NCI-H2081 treated with DMSO at 0.1 percent for 48 hours (cell line): ENCODE measurements at places on chromosomes 1 and 21.

DNA sequence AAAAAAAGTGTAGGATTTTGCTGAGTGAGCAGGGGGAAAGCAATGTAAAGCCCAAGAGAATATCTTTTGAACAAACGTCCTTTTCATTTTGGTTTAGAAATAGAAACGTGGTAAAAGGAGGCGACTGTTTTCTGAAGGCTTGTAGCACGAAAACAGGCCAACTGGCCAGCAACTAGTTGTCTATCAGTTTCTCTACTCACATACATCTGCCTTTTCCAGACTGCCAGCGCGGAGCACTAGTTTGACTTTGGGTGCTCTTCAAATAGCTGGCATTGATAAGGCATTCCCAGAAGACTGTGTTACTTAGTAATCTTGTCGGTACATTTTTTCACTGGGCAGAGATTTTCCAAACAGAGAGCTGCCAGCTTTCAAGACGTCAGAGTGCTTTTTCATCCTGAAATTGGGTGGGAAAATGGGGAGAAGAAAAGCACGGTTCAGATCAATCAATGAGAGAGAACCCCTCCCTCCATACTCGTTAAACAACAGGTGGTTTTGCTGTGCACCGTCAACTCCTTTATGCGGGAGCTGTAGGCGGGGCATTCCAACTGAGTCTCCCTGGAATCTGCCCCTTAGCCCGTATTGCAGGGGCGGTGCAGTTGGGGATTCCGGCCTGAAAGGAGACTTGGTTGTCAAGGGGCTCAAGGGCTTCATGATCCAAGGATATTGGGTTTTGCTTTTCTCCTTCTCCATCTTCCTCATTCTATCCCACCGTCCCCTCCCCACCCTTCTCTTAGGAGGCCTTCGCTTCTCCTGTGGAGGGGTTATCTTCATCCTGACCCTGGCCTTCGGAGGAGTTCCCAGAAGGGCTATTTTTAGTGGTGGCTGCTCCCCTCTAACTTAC lies 884 bp upstream of the LRRC8C start:
- no peak for DNase-seq

DNA sequence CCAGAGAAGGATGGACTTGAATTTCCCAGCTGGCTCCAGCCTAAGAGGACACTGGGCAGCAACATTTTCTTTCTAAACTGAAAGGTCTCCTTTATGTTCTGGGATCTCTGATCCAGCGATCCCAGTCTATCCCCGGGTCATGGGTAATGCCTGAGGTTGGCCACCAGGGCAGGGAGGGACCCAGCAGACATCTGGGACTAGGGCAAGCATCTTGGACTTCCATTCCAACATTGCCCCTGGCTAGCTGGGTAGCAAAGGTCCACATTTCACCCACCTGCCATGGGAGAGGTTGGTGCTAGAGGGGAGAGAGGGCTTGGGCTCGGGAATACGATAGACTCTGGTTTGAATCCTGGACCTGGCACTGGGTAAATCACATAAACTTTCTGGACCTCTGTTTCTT lies 84.6 kb downstream of the LRRN2 start:
- DNase-seq: no peak

GRCh38 chr21:8997011-8997440 lies 1524.4 kb upstream of the TPTE start:
- DNase-seq: no peak

DNA sequence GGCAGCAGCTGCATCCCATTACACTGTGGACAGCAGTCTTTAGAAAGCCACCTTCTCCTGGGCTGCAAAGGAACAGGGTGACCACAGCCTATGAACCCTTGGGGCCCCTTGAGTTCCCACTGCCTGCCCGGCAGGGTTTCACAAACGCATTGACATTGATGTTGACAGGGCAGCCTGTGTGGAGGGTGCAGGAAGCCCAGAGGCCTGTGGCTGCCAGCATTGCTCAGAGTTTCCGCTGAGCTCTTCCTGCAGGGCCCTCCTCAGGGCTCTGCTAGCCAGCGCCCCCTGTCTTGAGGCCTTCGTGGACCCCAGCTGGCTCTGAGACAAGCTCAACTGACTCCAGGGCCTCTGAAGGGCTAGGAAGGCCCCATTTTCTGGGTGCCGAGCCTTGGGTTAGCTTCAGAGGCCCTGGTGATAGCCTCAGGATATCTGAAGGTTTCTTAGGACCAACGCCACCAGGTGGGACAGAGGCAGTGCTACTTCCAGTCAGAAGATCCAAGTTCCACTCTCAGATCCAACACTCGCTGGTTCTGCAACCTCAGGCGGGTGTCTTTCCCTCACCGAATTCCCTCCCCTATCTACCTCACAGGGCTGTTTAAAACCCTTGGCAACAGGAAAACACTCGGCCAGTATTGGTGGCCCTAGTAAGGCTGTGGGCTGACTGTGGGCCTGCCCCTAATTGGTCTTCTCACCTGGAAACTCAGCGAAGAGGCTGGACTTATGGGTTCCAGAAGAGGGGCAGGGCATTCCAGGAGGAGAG lies 27.2 kb upstream of the EPS8L3 start:
- no peak for DNase-seq

GRCh38 chr1:152630596-152630995 lies 7.7 kb upstream of the LCE3A start:
- DNase-seq: no peak

DNA sequence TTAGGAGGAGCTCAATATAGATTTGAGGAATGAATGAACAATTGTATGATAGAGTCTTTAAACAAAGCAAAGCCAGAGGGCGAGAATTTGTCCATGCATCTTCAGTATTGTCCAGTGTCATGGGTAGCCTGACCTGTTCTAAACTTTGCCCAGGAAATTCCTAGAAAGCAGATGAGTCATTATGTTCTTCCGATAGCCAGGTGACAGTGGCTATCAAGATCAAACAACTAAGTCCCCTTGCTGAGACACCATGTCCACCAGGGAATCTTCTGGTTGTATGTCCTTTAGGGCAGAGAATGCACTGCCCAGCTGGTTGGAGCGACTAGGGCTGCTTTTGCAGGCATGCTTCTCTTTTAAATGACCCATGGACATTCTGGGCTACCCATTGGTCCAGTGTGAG lies 1.8 kb upstream of the SLC26A9 start:
- no peak for DNase-seq
